HEK293T (cell line): ENCODE measurements at places on chromosomes 13 and 19.

DNA sequence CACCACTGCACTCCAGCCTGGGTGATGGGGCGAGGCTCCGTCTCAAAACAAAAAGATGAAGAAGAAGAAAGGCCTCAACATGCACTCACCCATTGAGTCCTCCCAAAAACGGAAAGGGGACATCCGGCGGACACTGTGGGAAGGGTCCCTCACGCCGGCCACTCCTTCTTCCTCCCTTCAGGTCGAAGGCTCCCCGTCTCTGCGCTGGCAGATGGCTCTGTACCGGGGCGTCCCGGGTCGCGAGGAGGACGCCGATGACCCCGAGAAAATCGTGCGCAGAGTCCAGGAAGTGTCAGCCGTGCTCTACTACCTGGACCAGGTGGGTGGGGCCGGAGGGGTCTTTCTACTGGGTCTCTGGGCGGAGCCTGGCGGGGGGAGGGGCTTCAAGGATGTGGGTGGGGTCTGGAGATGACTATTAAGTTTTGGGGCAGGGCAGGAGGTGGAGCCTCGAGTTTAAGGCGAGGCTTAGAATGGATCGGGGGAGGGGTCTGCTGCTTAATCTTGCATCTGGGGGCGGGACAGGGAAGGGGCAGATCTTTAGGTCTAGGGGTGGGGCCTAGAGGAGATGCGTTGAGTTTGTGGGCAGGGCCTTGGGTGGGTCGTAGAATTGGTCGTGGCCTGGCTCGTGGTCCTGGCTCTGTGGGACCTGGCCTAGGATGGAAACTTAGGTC is 90.2 kb downstream of the MAP4K1 start:
- peak; percentile 21 for DNase-seq

- DNase-seq: no peak
Observed at GRCh38 chr19:51009061-51009891, 7.9 kb upstream of the KLK8 start.

- DNase-seq: peak; percentile 81
Observed at GRCh38 chr19:38769635-38770211, 3.6 kb downstream of the LGALS7 start.

DNA sequence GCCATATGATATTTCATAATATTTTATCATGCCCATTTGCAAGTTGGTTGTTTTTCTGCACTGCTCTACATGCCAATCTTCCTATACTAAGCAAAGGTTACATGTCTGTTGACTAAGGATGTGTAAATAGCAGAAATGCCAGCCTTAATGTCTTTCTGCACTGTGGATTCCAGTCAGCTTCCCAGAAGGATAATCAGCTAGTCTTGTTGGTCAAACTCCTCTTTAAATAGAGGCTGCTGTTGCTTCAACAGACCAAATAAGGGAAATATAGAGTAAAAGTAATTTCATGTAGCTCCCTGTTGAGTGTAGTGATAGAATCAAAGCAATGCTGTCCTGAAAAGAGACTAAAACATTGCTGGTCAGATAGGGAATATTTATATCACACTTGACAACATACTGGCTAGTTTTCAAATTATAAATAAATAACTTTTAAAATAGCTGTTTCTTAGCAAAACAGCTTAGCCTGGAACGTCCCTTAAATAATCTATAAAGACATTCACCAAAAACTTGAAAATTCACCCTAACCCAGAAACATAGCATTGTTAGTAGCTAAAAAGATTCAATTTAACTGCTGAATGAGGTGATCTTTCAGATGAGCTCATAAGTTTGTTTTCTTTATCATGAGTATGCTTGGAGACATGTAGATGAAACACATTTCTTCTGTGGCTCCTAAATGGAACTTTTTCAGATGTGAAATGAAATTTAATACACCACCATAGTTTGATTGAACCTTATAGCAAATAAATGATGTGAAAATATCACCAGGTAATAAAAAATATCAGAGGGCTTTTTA is 56.6 kb downstream of the FRY start:
- DNase-seq: no peak
